GM03348 (cell line): ENCODE measurements at places on chromosomes 13 and 19.

DNA sequence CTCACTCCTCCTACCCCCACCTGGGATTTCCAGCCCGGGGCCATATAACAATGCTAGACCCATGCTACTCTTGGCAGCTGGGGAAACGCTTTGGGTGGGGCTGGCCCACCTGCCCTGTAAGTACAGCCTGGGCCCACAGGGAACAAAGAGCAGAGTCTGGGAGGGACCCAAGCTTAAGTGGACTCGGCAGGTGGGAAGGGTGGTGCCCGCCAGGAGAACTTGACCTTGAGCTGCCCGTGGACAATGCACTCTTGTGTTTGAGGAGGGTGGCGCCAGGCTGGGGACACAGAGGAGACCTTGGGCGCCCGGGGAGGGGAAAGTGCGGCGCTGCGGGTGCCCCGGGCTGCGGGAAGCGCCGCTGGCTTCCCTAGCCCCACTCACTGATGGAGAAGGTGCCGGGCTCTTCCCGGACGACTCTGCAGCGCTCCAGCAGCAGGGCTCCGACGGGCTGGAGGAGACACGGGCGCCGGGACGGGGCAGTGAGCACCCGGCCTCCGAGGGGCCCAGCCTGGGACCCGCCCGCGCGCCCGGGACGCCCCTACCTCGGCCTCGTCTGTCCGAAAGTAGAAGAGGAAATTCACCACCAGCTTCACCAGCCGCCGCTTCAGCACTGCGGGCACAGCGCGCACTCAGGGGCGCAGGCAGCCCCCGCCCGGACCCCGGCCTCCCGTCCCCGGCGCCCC is 607 bp downstream of the PLEKHJ1 start:
- peak; percentile 56 for DNase-seq

DNA sequence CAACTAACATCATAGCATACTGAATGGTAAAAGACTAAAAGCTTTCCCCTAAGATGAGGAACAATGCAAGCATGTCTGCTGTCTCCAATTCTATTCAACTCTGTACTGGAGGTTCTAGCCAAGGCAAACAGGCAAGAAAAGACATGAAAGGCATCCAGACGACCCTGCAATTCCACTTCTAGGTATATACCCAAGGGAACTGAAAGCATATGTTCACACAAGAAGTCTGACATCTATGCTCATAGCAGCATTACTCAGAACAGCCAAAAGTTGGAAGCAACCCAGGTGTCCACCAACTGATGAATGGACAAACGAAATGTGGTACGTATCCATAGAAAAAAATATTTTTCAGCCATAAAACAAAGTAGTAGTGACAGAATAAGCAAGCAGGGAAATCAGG is 39.1 kb downstream of the PEPD start:
- DNase-seq, result no peak

DNA sequence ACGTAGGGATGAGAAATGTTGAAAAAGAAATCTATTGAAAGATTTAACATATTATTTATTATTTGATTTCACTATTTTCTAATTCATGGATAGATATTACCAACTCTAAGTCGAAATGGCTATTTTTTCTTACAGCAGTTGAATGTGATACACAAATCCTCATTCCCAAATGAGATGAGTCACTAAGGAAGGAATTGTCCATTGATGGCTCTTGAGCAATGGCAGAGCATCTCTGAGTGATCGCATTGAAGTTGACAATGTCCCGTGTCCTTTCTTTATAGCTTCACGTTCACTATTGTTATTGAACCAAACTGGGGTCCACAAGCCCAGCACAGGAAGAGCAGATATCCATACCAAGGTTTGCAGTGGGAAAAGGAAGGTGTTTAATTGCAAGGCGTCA is 648.3 kb upstream of the SPRY2 start:
- no peak for DNase-seq

DNA sequence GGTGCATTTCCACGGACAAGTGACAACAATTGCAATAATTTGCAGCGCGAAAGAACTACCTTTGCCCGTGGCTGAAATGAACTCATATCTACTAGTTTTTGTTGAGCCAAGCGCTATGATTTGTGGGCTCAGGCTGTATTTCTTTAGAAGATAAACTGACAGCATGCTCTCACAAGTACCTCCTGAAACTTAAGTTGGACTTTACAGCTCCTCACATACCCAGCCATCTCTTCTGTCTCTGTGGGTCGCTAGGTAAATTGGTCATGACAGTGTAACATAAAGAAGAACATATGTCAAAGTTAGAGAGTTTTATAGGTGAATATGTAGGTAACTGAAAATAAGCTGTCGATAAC is 839 bp downstream of the COG6 start:
- DNase-seq, result no peak

GRCh38 chr13:98942485-98942884 is 35.4 kb downstream of the DOCK9 start:
- no peak for DNase-seq

DNA sequence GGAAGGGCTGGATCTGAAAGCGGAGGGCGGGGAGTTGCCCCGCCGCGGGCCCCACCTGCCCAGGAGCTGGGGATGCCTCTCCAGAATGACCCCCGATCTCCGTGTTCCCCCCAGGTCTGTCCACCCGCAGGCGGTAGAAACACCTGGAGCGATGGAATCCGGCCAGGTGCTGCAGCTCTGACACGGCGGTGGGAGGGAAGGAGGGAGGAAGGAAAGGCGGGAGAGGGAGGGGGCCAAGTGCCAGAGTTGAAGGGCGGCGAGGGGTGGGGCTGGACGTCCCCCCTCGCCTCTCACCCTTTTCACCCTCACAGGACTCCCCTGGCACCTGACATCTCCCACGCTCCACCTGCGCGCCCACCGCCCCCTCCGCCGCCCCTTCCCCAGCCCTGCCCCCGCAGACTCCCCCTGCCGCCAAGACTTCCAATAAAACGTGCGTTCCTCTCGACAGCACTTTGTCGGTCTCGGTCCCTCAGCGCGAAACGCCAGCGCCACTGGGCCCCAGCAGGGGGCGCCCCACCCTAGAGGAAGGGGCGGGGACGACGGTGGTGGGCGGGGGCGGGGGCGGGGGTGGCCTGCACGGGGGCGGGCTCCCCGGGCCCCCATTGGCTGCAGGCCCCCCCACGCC is 337 bp upstream of the FXYD7 start:
- DNase-seq, result peak; percentile 70
